ENCODE measurements at places on chromosomes 2 and 18. TPM values are rescaled to one million over a fixed set of nuclear protein-coding genes. Genes with fewer than 3 reads are reported as not detected.

Gene IL1RN
- total RNA-seq = 0.59 TPM

Gene CHST10
- 9.4 TPM for total RNA-seq

Gene MEIS1
- total RNA-seq = 18.4 TPM

DNA sequence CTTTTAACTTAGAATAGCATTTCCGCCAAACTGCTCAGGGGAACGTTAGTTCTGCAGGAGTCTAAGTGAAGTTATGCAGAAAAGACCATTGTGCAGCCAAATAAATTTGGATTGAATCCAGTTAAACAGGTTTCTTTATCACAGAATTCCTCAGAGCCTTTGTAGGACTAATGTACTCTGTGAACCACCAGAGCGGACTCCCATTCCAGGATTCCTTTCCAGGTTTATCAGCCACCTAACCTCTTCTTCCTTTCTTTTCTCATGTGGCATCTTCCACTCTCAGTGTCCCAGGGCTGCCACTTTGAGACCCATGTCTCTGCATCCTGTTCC lies 350.4 kb downstream of the TSN start:
- H3K27ac ChIP-seq = no peak overlapping the region
- H3K4me1 ChIP-seq = no peaks in the 10 kb centered on the region
- H3K4me3 ChIP-seq = no peak overlapping the region
- no peaks in the 10 kb centered on the region for H3K36me3 ChIP-seq
- DNase-seq = no peak

- H3K4me1 ChIP-seq = peaks cover 18% of the 10 kb centered on the region
- DNase-seq = no peak
- H3K27ac ChIP-seq = no peak overlapping the region
- no peak overlapping the region for H3K4me3 ChIP-seq
Observed at GRCh38 chr2:27282892-27283291, 663 bp downstream of the TRIM54 start.

- no peaks in the 10 kb centered on the region for H3K36me3 ChIP-seq
- H3K4me3 ChIP-seq = no peak overlapping the region
- no peaks in the 10 kb centered on the region for H3K4me1 ChIP-seq
- DNase-seq = no peak
- H3K27me3 ChIP-seq = no peaks in the 10 kb centered on the region
Observed at GRCh38 chr2:233079953-233080835, 20.1 kb downstream of the INPP5D start.

GRCh38 chr2:157105372-157105771 lies 152.1 kb upstream of the GALNT5 start:
- DNase-seq = no peak
- no peaks in the 10 kb centered on the region for H3K27me3 ChIP-seq
- H3K27ac ChIP-seq = no peak overlapping the region
- no peaks in the 10 kb centered on the region for H3K4me1 ChIP-seq

All from tibial nerve (tissue), 4 donors.